ENCODE measurements at places on chromosomes 12 and 14. TPM values are rescaled to one million over a fixed set of nuclear protein-coding genes. Genes with fewer than 3 reads are reported as not detected.
A peak's percentile ranks its signal among the peaks of the same experiment; 100 is the strongest.

- DNase-seq = peak; percentile 18
These were observed 73.9 kb downstream of the NEDD1 start for GRCh38 chr12:96980991-96981414.

Gene ZNF891
- 0.43 TPM for total RNA-seq

DNA sequence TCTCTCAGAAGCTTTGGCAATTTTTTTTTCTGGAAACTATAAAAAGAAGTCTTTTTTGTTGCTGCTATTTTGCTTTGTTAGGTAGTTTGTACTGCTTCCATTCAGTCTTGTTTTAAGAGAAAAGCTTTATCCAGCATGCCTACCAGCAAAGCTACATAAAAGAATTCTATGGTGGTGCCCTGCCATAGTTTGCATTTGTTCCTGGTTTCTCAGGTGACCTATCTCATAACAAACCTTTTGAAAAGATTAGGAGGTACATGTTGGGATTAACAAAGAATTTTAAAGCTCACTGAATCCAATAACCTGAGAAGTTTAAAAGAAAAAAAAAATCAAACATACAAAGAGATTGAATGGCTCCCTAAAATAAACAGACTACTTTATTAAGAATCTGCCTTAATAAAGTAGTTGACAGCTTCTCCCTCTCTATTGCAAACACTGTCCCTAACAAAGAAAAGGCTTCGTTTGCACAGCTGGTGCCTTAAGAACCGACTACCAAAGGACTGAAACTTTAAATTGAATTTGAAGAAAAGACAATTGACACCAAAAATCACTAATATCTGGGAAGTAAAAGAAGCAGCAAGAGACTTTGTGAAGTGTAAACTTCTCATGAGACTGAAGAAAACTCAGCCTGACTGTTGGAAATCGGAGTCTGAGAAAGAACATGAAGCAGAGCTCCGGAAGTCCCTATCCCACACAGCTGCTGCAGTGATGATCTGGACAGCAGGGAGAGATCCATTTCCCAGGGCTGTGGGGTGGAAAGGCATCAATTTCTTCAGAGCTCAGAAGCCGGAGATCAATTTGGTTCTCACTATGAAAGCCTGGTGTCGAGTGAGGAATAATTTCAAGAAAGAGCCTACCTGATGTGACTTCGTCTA lies 102.7 kb upstream of the PLEKHA5 start:
- no peak for DNase-seq

Gene HOXC9
- 5.6 TPM for total RNA-seq

Gene TAS2R20
- total RNA-seq = not detected

DNA sequence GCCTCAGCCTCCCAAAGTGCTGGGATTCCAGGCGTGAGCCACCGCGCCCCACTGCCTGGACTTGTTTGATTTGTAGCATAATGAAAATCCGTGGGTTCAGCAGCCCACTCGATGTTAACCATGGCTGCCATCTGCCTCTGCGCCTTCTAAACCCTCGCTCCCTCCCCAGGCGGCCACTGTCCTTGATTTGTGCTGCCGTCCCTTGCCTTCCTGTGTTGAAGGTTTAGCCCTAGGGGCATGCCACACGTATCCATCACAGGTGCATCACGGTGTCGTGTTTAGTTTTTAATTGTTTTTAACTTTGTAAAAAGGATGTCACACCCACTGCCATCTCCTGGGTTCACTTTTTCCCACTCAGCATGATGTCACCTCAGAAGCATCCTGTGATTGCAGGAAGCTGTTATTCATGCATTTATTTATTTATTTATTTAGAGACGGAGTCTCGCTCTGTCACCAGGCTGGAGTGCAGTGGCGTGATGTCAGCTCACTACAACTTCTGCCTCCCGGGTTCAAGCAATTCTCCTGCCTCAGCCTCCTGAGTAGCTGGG lies 24.5 kb upstream of the ULK1 start:
- peak; percentile 79 for DNase-seq
